ENCODE measurements at places on chromosomes 5 and 9. TPM values are rescaled to one million over a fixed set of nuclear protein-coding genes. Genes with fewer than 3 reads are reported as not detected.

GLDC gene
- 13.5 TPM for total RNA-seq

GRCh38 chr5:26805076-26805475, 233.3 kb downstream of the CDH9 start:
- DNase-seq: no peak

LCN9 gene
- total RNA-seq: not detected

TAF11L5 gene
- not detected for total RNA-seq

ARL10 gene
- 34.6 TPM for total RNA-seq
